AG08395 (cell line): ENCODE measurements at places on chromosomes 3 and 15.

DNA sequence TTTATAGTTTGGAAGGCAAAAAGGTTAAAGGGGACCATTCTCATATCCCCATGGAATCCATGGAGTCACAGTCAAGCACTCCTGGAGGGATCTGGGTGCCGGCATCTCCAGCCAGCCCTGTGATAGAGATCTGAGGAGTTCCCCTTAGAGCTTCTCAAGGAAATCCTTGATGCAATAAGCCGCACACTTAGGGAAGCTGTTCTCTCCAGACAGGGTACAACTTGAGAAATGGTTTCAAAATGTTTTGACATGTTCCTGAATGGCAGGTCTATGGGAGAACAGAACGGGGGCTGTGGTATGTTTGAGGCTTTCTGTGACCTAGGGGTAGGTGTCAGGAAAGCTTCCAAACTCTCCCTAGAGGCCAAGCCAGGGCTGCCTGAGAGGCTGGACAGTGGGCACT is 292.9 kb downstream of the TLE3 start:
- DNase-seq: no peak

- DNase-seq: no peak
Measured at GRCh38 chr3:138458774-138459499, 24.5 kb downstream of the ESYT3 start.

DNA sequence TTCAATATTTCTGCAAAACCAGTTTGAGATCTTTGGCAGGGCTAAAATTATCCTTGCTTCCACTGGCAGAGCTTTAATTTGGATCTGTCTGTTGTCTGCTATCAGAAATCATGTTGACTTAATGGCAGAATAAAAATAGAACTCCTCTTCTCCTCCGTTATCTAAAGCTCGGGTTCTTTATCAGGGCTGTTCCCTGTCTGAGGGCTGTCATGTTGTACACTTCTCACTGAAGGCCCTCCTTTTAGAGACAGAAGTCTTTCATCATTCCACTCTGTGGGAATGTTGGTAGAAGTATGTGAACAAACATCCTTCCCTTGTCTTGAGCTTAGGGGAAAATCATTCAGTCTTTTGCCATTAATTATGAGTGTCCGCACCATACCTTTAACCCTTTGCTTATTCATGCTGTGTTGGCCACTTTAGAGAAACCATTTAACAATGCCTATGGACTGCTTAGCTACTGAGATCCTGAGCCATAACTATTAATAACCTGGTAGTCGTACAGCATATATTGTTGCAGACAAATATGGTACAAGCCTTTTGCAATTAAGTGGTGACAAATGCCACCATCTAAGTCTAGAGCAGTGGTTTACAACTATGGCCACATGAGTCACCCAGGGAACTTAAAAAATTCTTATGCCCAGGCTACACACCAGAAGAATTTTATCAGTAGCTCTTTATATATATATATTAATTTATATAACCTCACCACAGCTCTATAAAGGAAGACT is 226.0 kb upstream of the TPM1 start:
- no peak for DNase-seq

DNA sequence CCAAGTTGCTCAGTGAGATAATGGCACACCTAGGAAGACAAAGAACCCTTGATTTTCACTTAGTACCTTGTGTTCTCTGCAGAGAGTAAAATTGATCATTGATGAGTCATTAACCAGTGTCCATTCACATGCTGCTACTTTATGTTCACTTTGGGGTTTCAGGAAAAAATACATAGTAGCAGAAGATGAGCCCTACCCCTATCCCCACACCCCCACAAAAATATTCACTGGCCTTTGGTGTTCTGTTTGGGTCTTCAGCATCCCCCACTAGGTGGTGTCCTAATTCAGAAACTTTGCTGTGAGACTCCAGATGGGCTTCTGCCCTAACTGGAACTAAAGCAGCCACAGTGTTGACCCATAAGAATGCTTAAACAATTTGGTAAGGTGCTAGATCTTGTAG is 178.8 kb downstream of the KLHL25 start:
- peak; percentile 31 for DNase-seq

GRCh38 chr3:46853441-46854415 is 9.5 kb downstream of the MYL3 start:
- no peak for DNase-seq

GRCh38 chr3:36876181-36876936 is 68.5 kb downstream of the TRANK1 start:
- DNase-seq: no peak

- peak; percentile 32 for DNase-seq
Measured at GRCh38 chr15:88890495-88890894, 4.8 kb downstream of the HAPLN3 start.

DNA sequence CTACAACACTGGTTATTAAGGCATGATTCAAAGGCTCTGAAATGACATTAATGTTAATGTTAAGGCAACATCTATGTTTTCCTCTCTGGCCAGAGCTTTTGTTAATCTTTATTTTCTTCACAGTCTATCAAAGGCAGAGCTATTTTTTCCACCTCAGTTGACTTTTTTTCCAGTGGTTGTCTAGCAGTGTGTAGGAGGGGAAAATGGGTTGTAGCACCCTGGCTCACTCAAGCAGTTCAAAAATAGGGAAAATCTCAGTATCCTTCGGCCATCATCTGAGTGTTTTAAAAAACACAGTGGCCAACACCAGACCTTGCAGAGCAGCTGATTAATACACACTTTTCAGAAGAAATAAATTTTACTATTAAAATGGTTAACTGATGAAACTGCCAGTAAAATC is 21.4 kb downstream of the CBLB start:
- no peak for DNase-seq

- no peak for DNase-seq
Measured at GRCh38 chr3:192299921-192300320, 427.4 kb downstream of the FGF12 start.

- DNase-seq: no peak
Measured at GRCh38 chr15:59924096-59924495, 80.0 kb upstream of the FOXB1 start.

- DNase-seq: no peak
Measured at GRCh38 chr3:171240504-171240835, 213.9 kb upstream of the SLC2A2 start.

GRCh38 chr3:36993326-36994283 is at the start of gene MLH1:
Gene MLH1 (plus strand): TSS chr3:36993518. CDS start chr3:36993548, 30 bp downstream.
- peak; percentile 97 for DNase-seq

DNA sequence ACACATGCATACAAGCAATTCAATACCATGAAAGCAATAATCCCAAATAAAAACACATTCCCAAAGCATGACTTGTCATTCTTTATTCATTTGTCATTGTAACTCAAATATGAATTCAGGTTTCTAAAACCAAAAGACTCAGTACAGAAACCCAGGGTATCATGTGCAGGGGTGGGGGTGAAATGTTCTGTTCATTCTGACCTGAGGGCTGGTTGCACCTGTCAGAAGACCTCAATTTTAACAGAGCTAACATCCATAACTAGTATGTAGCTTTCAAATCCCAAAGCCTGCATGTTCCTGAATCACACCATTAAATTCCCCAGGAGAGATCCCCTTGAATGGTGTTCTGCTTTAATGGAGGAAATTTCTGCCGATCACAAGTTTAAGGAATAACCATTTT is 738.7 kb downstream of the MCTP2 start:
- no peak for DNase-seq

DNA sequence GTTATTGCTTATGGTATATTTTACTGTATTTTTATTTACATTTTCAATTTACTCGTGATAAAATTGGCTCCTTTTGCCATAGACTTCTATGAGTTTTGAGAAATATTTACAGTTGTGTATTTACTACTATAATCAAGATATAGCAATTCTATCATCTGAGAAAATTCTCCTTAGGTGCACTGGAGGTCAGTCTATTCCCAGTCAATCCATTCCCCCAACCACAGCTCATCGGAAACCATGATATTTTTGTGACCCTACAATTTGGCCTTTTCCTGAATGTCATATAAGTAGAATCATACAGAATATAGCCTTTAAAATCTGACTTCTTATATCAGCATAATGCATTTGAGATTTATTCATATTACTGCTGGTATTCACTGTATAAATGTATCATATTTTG is 114.7 kb upstream of the LRTM1 start:
- no peak for DNase-seq

GRCh38 chr3:98800401-98800800 is 37.3 kb downstream of the ST3GAL6 start:
- no peak for DNase-seq

GRCh38 chr3:186044427-186044826 is 64.5 kb downstream of the ETV5 start:
- DNase-seq: no peak

- DNase-seq: no peak
Measured at GRCh38 chr3:12585970-12586369, 29.1 kb downstream of the MKRN2 start.
